ENCODE measurements at places on chromosomes 3 and 15.

- no peak for DNase-seq
These were observed 836 bp upstream of the AKAP13 start for GRCh38 chr15:85379403-85380131.

- DNase-seq = no peak
These were observed 51.0 kb downstream of the CCDC54 start for GRCh38 chr3:107428051-107428858.

DNA sequence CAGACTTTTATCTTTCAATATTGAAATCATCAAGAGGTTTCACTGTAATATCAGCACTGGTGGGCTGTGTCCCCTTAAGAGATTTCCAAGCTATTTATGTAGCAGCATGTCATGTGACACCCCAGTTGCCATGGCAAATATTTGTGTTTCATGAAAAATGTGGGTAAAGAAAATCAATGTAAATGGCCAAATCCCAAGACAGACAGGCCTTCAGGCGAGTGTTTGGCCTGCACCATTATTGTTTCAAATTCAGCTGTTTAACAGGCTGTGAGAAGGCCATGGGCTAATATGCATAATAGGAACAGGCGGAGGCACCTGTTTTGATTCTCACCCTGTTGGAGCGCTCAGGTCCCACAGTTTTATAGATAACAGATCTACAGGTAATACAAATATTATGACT, 104.2 kb downstream of the IQCH start:
- DNase-seq = no peak

GRCh38 chr15:101178931-101179330, 72.9 kb downstream of the CHSY1 start:
- DNase-seq = no peak
